ENCODE measurements at places on chromosomes 6 and 20.

DNA sequence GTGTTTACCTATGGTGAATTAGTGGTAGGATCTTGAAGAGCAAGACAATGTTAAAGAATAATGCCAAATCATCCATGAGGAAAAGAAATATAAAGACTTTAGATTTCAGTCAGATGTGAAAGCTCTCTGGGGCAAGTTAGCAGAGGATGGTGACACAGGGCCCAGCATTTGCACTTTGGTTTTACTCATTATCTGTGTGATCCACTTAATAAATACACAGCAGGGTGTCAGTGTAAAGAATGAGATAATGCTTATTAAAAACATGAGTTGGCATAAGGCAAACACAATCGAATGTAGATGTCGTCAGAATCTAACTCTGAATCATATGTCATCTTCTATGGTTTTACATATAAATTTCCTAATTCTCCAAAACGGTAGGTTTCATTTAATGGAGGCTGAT, 130.4 kb upstream of the PREP start:
- no peak for DNase-seq

DNA sequence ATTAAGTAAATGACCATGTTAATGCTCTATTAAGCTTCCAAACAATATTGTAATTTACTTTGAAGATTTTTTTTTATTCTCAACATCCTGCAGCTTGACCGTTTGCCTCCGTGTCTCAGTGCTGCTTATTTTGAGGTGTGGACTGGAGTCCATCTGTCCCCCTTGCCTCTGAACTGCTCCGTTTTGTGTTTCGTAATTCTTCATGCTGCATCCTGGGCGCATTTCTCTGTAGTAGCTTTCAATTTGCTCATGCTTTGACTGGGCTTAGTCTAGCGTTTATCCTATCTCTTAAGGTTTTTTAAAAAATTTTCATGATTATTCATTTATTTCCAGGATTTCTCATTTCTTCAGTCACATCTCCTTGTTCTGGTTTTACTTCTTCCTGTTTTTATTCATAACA, 37.8 kb downstream of the PTPN1 start:
- no peak for DNase-seq

DNA sequence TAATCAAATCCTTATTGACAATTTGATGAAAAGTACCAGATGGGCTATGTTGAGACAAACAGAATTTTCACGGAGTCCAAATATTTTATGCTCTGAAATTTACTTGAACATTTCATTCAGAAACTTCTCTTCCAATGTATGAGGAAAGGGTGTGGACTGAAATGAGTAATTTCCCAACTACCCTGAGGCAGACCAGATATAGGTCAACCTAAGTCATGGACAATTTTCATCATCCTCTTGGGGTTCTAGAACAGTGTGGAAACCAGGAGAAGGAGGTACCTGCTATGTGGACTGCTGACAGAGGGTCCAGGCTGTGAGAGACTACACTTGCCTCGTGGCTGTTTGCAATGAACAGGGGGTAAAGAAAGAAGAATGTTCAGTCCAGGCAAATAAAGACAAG, 323.0 kb downstream of the ESR1 start:
- DNase-seq, result no peak

GRCh38 chr20:31918466-31919105, 33.3 kb downstream of the PDRG1 start:
- no peak for DNase-seq

DNA sequence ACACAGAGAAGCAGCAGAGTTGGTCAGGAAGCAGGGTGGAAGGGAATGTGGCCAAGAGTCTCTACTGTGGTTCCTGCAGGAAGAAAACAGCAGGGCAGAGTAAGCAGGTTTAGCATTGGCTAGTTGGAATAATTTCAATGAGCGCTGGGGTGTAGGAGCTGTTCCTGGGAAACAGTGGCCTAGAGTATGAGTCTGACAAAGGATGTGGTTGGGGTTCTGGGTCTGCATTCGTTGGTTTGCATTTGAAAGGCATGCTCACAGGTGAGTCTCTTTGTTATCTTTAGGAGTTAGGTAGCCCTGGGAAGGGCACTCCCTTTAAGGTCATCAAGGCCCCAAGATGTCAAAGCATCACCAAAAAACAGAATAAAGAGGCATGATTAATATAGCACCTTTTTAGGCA, 911.6 kb upstream of the SLC35B3 start:
- DNase-seq, result no peak

- DNase-seq, result peak; percentile 73
These were observed 1.6 kb downstream of the MARCKS start for GRCh38 chr6:113858480-113859348.

- DNase-seq, result no peak
These were observed 564.9 kb upstream of the IRAK1BP1 start for GRCh38 chr6:78302411-78302810.

GRCh38 chr6:87656857-87657256, 45.2 kb downstream of the AKIRIN2 start:
- no peak for DNase-seq

DNA sequence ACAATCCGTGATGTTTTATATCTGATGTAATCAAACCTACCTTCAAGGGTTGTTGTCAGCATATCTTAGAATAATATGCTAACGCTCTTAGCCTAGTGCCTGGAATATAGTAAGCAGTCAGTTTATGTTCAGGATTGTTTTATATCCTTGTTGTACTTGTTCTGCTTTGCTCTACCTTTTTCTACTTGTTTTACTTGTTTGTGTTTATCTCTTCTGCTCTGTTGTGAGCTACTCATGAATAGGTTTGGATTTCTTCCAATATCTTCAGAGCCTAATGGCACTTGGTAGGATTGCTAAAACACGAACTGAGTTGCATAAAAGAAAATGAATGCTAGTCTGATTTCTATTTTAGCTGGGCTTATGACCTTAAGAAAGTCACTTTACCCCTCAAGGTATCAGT, 40.1 kb downstream of the DNAH8 start:
- no peak for DNase-seq

GRCh38 chr6:130973521-130974277, 89.3 kb downstream of the EPB41L2 start:
- no peak for DNase-seq

DNA sequence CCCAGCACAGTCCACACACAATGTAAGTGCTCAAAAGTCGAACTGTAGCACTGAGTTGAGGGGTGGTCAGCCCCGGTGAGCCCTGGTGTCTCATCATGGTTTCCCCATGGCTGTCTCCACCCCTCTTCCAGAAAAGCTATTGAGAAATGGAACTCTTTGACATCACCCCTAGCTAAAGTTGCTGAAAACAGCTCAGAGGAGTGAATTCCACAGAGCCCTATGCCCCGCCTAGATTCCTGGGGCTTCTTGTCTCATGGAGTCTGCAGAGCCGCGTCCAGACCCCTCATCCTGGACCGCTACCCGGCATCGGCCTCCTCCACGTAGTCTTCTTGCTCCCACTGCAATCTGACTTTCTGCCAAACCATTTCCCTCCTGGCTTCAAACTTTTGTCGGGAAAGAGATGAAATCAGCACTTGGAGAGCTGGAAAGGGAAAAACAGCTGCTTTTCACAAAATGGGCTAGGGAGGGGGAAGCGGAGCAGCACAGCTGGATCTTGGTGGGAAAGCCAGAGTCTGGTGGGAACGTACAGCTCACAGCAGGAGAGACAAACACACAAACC, 132.2 kb downstream of the SNX5 start:
- no peak for DNase-seq

DNA sequence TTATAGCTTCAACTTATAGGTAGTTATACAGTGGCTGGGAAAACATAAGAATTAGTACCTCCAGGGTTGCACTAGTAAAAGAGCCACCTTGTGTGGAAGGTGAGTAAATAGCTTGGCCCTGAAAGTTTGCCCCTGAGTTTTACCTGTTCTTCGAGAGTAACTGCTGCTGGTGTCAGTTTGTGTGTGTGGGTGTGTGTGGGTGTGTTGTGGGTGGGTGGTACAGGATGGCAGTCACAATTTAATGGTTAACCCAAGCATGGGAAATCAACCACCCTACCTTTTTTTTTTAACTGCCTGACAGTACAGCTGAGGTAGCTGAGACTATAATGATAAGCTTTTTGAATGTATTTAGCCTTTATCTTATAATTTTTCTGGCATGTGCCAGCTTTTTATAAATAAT, 137.3 kb downstream of the STXBP5 start:
- DNase-seq, result no peak

DNA sequence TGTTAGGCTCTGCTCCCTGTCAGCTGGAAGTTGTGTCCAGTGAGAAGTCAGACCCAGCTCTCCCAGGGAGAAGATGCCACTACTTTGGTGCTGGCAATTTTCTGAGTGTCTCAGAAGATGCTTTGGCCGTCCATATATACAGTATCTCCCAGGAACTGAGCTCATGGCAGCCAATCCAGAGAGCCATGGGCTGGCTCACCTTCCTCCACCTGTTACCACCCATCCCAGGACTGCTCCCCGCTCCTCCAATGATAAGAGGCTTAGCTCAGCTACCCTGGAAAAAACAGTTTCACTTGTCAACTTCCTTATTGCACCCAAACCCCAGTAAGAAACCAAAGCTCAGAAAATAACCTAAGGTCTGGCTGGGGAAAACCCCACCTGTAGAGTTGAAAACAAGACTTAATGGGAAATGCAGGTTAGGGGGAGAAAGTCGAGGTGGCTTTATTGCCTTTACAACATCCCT, at the start of gene BNIP5:
Gene BNIP5 (minus strand): TSS at position 110 of the 463 bp plus-strand sequence. CDS start 6,198 bp downstream, outside the sequence.
- no peak for DNase-seq

- no peak for DNase-seq
These were observed 237.9 kb downstream of the MYLK4 start for GRCh38 chr6:2512802-2513201.

DNA sequence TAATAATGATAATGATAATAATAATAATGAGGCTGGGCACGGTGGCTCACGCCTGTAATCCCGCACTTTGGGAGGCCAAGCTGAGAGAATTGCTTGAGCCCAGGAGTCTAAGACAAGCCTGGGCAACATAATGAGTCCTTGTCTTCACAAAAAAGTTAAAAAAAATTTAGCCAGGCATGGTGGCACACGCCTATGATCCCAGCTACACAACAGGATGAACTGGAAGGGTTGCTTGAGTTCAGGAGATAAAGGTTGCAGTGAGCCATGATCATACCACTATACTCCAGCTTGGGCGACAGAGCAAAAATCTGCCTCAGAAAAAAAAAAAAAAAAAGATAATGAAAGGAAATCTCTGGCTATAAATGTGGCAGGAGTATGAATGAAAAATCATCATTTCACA, 213.4 kb downstream of the HIVEP2 start:
- DNase-seq, result no peak

DNA sequence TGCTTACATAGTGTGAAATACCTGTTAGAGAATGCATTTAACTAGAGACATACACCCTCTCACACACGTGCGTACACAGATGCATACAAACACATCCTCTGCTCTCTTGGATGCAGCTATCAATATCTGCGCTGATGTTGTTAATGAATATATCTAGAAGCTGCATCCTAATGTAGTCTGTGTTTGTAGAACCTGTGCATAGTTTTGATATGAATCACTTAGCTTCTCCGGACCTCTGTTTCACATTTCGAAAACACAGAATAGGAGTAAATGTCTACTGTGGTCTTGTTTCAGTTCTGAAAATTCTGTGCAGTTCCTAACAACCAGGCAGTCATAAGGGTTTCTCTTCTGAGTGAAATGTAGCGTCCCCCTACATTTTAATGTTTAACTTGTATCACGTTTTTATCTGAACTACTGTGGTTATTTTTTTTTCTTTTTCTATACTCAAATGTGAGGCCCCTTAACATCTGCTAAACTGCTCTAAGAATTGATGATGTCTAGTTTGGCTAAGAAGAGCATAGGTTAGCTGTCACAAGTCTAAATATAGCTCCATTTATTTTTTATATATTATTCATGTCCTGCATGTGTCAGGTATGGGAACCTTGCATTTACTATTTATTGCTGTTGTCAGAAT, 254.5 kb downstream of the TMEM242 start:
- DNase-seq, result no peak

DNA sequence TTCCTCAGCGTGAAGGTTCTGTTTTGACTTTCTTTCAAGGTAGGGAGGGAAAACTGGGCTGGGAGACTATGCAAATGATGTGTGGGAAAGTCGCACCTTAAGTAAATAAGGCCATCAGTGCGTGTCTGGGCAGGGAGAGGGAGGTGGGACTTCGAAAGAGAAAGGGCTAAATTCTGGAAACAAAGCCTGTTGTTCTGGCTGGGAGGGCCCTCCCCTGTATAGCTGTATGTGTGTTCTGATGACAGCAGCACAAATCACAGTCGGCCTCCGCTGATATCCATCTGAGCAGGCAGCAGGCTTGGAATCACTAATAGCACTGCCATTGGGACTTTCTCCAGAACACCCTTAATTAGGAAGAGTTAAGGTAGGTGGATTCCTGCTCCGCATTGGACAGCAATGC, 19.2 kb downstream of the JAG1 start:
- DNase-seq, result no peak

DNA sequence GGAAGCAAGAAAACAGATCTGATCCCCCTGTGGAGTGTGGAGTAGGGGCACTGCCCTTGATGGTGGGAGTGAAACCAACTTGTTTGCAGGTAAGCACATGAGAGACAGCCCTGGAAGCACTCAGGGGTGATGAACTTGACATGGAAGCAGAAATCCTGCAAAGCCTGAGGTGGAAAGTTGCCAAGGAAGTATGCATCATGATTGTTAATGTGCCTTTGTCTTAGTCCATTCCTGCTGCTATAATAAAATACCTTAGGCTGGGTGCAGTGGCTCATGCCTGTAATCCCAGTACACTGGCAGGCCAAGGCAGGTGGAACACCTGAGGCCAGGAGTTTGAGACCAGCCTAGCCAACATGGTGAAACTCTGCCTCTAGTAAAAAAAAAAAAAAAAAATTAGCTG, 40.2 kb upstream of the IFNGR1 start:
- DNase-seq, result no peak

DNA sequence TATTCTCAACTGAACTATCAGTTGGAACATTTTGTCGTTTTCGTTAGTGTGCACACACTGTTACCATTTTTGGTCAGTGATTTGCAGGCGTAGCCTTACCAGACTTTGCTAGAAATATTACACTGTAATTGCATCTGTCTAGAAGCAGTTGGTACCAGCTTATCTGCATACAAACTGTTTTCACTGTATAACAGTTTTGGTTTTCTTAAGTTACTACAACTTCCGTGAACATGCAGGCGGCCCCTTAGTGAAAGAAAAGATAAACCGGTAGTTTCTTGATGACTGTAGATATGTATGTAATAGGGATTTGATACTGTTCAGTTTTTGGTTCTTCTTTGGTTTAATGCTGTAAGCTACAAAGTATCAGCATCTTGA, 1.3 kb downstream of the DSTN start:
- DNase-seq, result peak; percentile 23

DNA sequence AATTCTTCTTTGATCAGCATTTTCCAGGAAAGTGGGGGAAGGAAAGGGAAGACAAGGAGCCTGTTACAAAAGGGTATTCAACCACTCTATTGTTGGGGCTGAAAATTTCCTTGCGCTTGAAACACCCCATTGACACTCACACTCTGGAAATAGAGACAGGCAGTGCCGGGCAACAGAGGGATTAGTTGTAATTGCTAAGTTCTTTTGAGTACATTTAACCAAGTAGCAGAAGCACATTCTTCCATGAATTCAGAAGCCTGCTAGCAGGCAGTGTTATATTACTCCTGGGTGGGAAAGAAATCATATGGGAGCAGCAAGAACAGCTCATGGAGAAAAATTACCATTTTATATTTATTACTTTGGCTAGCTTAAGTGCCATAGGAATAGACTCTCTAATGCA, 745.5 kb downstream of the C6orf118 start:
- DNase-seq, result no peak

GRCh38 chr6:141562186-141562811, 570.4 kb upstream of the GJE1 start:
- DNase-seq, result no peak

Data from activated CD4-positive, alpha-beta T cell treated with anti-CD3 and anti-CD28 coated beads, Interleukin-2, amount 50 U/mL, for 48 hours (primary cell).